ENCODE measurements at places on chromosomes 12 and 14. TPM values are rescaled to one million over a fixed set of nuclear protein-coding genes. Genes with fewer than 3 reads are reported as not detected.

- ATAC-seq = no peak
Measured at GRCh38 chr14:91805659-91806058, 61.7 kb downstream of the TC2N start.

DNA sequence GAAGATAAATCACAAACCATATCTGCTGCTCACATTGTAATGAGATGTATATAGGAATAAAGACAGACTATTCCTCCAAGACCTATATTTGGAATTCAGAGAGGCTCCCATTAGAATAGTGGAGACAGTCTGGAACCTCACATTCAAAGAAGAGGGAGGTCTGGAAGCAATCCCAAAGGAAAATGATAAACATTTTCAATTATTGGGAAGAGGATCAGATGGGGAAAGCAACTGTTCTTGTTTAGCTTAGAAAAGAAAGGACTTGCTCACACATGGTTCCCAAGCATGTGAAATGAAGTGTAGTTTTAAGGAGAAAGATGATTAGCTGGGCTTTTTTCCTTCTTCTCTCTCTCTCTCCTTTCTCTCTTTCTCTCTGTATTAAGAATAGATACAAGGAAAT lies 193.0 kb upstream of the LMNTD1 start:
- no peak for ATAC-seq

GRCh38 chr14:38063711-38064320 lies 143.9 kb upstream of the SSTR1 start:
- no peak for ATAC-seq

DNA sequence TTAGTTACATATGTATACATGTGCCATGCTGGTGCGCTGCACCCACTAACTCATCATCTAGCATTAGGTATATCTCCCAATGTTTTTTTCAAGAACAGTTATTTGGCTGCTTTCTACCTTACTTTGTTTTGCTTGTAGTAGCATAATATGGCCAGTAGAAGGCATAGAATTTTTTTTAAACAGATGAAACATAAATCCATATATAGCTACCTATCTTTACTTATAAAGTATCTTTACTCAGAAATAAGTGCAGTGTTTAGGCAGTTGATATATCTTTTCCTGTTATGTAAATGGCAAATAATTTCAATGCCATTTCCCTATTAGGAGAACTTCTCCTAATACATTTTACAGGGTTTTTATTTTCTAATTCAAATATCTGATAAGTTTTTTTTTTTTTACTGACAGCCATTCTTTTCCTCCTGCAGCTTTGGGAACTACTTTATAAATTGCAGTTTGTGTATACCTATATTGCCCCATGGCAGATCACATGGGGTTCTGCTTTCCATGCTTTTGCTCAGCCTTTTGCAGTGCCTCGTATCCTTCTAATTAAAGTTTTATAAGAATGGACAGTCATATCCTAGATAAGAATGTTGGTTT lies 143.1 kb downstream of the PCNX1 start:
- no peak for ATAC-seq

GRCh38 chr12:49905718-49906314 lies 2.1 kb upstream of the FAIM2 start:
- no peak for ATAC-seq

DNA sequence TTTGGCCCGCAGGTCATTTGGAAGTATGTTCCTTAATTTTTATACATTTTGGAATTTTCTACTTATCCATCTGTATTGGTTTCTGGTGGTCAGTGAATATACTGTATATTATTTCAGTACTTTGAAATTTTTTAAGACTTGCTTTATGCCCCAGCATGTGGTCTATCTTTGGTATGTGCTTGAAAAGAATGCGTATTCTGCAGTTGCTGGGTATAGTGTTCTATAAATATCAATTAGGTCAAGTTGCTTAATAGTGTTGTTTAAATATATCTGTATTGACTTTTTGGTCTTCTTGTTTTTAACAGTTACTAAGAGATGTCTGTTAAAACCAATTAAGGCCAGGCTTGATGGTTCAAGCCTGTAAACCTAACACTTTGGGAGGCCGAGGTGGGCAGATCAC lies 21.7 kb upstream of the SIX1 start:
- no peak for ATAC-seq

- ATAC-seq = no peak
Measured at GRCh38 chr14:26398616-26399015, 199.2 kb downstream of the NOVA1 start.

DNA sequence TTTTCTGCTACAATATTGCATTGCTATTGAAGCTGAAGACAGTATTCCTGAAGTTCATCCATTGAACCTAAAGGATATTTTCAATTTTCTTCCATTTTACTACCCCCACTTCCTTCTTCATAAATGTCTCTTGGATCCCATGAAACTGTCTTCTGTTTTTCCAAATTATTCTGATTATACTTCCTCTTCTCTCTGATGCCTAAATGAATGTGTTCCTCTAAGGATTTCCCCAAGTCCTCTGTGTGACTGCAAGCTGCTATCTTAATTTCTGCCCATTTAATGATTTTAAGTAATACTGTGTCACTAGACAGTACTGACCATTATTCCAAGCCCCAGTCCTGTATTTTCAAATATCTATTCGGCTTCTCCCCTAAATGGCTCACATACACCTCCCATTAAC lies 102.9 kb downstream of the TAOK3 start:
- ATAC-seq = no peak

- ATAC-seq = peak; percentile 5
Measured at GRCh38 chr12:6791931-6792520, 2.7 kb downstream of the CD4 start.

Gene IL22
- total RNA-seq = not detected

Gene HRK
- total RNA-seq = 6.0 TPM

GRCh38 chr12:46358791-46359666 lies 13.5 kb downstream of the SLC38A2 start:
- ATAC-seq = no peak

- no peak for ATAC-seq
Measured at GRCh38 chr12:58873496-58873895, 46.8 kb downstream of the LRIG3 start.

DNA sequence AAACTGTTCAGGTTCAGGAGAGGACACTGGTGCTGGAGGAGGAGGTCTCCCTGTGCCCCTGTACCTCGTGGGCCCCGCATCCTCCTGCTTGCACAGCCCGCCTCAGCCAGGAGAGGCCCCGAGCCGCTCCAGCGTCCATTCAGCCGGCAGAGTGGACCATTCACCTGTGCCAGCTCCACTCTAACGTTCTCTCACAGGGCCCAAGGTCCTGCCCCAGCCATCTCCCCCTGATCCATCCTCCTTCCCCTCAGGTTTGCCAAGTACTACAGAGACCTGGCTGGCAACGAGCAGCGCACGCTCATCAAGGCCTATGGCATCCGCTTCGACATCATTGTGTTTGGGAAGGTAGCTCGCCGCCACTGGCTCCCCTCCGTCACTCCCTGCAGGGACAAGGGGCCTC lies 22.2 kb downstream of the P2RX4 start:
- ATAC-seq = no peak

DNA sequence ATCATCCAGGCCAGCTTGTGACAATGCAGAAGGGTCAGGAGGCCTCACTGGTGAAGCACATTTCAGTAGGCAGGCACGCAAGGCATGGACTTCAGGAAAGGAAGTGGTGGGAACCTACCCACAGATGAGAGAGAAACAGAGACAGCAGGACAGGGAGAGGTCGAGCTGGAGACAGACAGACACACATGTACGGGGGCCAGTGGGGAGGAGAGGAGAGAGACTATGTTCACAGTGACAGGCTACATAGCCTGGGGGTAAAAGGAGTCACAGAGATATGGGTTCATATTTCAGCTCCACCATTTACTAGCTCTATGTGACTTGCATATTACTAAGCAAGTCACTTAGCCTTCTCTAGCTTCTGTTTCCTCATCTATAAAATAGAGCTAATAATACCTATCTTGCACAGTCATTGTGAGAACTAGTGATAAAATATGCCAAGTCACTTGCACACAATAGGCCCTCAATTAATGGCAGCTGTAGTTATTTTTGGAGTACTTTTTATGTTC lies 91.1 kb upstream of the FUT8 start:
- no peak for ATAC-seq

GRCh38 chr12:108495054-108495453 lies 20.0 kb upstream of the FICD start:
- ATAC-seq = no peak

DNA sequence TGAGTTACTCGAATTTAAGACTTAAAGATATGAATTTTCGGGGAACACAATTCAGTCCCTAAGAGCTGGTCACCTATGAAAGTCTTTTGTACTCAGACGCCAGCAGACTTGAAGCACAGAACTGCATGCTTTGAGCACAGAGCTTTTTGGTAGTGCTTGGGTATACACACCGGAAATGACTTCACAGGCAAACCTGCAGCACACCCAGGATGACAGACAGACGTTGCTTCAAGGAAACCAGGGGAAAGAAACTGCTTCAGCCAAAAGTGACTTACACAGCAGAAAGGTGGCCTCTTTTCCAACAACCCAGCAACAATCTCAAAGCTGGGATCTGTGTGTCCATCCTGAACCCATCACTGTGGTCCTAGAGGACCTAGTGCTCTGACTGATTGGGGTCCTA lies 975.1 kb downstream of the AACS start:
- ATAC-seq = no peak

- no peak for ATAC-seq
Measured at GRCh38 chr14:105165761-105166485, 2.7 kb downstream of the JAG2 start.

DNA sequence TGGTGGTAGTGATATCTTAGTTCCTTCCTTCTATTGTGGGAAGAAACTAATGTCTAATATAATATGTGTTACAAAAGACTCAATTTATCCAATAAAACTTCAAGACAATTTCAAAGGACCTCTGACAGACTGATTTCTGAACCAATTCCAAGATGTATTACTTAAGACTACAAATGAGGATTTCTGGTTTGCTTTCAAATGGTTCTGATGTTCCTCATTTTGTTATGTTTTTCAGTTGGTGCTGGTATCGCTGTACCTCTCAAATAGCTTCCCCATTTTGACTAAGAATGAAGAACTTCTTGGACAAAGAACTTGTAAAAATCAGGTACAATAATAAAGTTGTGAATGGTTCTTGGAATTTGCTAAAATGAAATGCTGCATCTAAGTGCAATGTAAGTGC lies 19.4 kb upstream of the MBIP start:
- no peak for ATAC-seq

Gene IFNG-AS1
- total RNA-seq = 0.18 TPM

Gene MFAP5
- total RNA-seq = not detected

GRCh38 chr12:24127919-24128721 lies 178.7 kb upstream of the SOX5 start:
- no peak for ATAC-seq

- ATAC-seq = no peak
Measured at GRCh38 chr12:6615802-6616201, 8.6 kb upstream of the CHD4 start.

Gene CCDC38
- 5.1 TPM for total RNA-seq

DNA sequence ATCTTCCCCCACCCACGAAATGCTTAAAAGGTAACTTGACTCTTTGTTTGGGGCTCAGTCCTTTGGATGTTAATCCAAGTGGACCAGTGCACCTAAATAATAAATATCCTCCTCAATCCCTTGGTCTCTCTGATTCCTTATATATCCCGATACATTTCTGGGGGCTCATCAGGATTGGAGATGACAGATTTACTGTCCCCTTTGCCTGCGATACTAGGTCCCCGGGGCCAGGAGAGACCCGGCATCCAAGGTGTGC lies 26.3 kb downstream of the KLRK1 start:
- no peak for ATAC-seq

- no peak for ATAC-seq
Measured at GRCh38 chr14:92482621-92483319, 30.8 kb upstream of the RIN3 start.

- no peak for ATAC-seq
Measured at GRCh38 chr12:119683413-119683812, 15.5 kb downstream of the PRKAB1 start.

DNA sequence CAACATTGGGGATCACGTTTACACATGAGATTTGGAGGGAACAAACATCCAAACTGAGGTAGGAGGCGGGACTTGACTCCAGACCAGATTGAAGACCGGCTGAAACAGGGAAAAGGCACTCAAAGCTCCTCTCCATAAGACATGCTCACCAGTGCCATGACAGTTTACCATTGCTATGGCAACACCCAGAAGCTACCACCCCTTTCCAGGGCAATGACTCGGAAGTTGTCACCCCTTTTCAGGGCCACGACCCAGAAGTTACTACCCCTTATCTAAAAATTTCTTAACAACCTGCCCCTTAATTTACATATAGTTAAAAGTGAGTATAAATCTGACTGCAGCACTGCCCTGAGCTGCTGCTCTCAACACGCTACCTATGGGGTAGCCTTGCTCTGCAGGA lies 34.1 kb downstream of the TMEM233 start:
- ATAC-seq = no peak

Data from motor neuron (in vitro differentiated cells).